ENCODE measurements at places on chromosomes 1 and 21.
A peak's percentile ranks its signal among the peaks of the same experiment; 100 is the strongest.

- no peak for DNase-seq
Measured at GRCh38 chr1:15994081-15994480, 10.0 kb upstream of the SRARP start.

- DNase-seq = no peak
Measured at GRCh38 chr1:89125913-89126580, at the start of gene GBP2. TSS of gene GBP2 (minus strand) at chr1:89126114. CDS start at chr1:89121966, 4,148 bp downstream.

- DNase-seq = no peak
Measured at GRCh38 chr1:44676484-44677200, 2.1 kb downstream of the ARMH1 start.

DNA sequence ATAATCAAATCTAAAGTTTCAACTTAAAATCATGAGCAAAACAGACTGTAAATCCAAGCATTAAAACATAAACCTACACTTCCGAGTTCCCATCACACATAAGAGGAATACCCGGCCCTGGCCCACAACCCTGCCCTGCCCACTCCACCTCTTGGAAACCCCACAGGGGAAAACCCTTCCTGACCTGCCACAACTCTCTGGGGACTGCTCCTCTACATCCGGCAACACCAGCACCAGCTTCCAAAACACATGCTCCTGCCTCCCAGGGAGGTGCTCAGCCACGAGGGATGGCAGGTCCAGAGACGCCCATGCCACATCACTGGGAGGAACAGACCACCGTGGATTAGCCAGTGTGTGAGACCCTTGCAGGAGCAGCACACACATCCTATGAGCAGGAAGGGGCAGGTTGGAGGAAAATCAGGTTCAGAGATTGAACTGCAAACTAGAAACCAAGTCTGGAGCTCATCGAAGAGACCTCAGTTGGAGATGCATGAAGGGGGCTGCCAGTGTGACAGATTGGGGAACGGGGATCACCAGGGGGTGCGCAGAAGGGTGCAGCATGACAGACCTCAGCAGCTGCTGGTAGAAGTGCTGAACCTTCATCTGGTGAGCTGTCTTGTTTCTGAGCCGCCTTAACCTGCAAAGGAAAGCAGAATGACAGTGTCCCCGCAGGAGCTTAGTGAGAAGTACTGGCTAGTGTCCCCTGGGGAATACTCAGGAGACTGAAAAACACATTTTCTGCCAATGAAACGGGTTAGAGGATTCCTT is 25.8 kb upstream of the LSS start:
- no peak for DNase-seq

- no peak for DNase-seq
Measured at GRCh38 chr1:9860887-9861286, 37.1 kb upstream of the CLSTN1 start.

DNA sequence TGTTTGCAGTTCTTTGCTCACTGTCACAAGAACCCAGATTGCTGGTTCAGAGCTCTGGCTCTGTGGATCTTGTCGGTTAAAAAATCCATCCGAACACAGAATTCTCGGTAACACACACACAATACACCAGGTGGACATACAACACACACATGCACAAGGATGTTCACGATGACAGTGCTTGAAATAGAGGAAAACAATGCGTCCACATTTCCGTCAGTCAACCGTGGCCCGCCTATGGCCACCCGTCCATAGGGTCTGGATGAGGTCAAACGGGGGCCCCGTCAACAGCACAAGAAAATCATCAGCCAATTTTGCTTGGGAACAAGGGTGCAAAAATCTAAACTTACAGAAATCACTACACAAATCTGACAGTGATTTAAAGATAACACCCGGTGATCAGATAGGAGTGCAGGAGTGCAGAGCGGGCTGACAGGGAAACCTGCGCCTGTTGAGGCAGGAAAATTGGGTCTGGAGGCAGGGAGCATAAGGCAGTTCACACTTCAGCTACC is 50.4 kb upstream of the SLC19A1 start:
- DNase-seq = no peak

DNA sequence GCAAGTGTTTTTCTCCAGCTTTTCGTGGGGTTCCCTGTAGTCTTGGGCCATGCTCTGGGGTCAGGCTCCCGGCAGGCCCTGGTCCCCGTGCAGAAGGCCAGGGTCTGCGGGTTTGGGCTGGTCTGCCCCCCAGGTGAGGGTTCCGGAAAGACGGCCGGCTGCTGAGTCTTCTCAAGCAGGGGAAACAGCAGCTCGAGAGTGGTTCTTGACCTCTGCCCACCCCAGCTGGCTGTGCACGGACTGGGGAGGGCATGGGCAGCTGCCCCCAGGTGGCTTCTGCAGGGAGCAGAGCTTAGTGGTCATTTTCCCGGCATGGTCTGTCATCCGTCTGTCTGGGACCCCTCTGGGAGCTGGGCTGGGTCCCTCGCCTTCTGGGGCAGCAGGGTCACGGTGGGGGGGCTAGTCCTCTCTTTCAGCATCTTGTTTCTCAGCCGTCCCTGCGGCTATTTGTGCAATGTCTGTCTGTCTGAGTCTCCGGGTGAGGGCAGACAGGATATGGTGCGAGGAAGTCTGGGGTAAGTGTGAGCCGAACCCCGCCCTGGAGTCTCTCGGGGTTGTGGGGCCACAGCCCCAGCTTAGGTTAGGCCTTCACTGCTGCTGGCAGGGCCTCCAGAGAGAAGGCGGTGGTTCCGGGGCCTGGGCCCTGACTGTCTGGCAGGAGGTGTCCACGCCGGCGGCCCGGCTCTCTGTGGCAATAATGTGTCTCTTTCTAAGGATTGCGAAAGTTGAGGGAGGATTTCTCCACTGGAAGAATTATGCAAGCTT is 6.1 kb downstream of the SKI start:
- peak; percentile 66 for DNase-seq

- DNase-seq = no peak
Measured at GRCh38 chr1:199585392-199585791, 442.1 kb upstream of the NR5A2 start.

DNA sequence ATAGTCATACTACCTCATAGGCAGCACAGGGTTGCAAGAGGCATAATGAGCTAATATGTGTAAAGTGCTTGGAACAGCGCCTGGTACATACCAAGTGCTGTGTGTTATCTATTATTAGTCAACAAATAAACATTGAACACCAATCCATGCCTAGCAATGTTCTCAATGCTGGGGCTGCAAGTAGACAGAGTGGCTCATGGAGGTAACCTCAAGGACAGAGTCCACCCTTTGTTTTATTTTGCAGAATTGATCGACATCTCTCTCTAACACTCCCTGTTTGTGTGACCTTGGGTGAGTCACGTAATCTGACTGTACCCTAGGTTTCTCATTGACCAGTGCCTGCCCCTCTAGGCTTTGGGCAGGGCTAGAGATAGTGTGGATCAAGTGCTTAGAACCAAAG is 164.0 kb upstream of the KLHDC7A start:
- DNase-seq = no peak

DNA sequence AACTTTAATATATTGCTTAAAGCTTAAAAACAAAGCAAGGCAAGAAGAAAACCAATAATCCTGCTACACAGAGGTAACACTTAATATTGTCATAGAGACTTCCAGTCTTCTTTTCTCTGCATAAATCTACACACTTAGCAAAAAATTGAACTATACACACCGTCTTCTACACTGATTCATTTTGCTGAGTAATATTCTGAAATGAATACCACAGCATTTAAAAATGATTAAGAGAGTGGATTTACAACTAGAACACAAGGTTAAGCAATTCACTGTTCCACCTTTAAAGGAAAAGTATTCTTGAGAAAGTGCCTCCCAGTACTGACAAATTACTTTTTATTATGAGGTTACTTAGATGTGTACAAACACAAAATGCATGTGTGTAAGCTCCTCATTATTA is 22.2 kb upstream of the ITPKB start:
- no peak for DNase-seq

GRCh38 chr1:118902711-118903191 is 85.4 kb downstream of the TBX15 start:
- DNase-seq = no peak

DNA sequence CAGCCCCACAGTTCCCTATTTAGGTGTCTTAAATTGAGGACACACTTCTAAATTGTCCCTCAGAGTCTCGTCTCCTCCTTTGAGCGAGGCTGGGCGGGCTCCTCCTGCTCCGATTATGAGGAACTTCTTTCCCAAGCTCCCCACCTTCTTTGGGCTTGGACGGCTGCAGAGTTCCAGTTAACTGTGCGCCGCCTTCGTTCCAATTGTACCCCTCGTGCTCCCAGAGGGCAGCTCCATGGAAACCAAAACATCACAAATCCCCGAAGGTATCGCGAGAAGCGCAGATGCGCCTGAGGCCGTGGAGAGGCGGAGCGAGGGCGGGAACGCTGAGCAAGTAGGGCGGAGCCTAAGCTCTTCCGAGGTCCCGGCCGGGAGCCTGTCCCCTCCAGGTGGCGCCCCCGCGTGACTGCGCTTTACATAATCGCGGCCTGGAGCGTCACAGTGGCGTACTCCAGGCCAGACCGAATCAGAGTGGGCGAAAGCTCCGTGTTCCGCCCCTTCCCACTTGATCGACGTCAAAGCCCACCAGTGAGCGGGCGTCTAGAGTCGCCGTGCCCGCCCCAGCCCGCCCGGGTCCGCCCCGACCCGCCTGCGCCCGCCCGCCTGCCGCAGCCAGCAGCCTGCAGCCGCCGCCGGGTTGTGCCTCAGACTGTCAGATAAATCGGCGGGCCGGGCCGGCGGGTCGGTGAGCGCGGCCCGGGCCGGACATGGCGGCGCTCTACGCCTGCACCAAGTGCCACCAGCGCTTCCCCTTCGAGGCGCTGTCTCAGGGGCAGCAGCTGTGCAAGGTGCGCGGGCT is at the start of gene FAM76A:
Gene FAM76A, plus strand, starts transcription at position 588 of the 799 bp plus-strand sequence. Its CDS starts 120 bp downstream, at position 708.
- DNase-seq = peak; percentile 99

GRCh38 chr1:15656464-15656863 is 27.7 kb upstream of the PLEKHM2 start:
- DNase-seq = no peak

- no peak for DNase-seq
Measured at GRCh38 chr21:44416193-44416592, 39.1 kb upstream of the LRRC3 start.

DNA sequence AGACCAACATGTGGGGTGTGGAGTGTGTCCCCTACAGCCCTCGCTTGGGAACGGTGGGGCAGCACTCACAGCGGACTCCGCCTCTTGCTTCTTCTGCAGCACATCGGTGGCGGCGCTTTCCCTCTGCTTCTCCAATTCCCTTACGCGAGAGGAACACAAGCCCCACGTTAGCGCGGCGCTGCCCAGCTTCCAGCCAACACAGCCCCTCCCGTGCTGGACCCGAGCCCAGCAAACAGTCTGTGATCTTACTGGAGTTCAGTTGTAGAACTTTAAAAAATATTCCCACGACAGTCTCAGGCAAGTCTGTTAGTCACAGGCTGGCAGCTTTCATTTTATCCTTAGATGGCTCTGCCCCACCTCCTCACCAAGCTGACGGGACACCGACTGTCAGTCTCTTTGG is 13.6 kb downstream of the THAP3 start:
- no peak for DNase-seq

DNA sequence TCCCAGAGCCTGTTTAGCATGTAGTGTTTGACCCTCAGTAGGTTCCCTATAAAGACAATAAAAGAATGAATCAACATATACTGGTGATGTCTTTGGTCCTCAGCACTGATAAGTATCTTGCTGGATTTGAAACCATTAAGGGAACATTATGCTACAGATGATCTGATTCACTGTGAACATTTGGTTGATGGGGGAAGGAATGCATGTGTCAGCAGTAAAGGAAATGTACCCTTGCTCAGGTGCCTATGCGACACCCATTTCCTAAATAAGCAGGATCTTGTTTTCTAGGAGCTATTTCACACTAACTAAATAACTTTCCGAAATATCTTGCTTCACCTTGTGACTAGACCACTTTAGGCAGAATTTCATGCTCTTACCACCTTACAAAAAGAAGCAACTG is 13.0 kb downstream of the TEX38 start:
- no peak for DNase-seq

DNA sequence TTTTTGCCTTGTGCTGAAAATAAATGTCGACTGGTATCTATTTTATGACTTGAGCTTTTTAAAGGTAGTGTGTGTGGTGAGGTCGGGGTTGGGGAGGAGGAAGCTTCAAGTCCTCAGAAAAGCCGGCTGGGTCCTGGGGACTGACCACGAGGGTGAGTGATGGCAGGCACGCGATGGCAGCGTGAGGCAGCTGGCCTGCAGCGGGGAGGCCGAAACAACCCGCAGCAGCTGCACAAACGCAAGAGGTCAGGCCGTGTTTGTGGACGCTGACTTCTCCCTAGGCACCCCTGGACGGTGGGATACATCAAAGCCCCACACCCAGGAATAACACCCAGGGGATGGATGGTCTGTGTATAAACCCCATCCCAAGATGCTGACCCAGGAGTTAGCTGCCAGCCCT is 51.4 kb downstream of the ZBTB18 start:
- DNase-seq = no peak

GRCh38 chr1:59178339-59179187 is 118.3 kb upstream of the FGGY start:
- DNase-seq = no peak

DNA sequence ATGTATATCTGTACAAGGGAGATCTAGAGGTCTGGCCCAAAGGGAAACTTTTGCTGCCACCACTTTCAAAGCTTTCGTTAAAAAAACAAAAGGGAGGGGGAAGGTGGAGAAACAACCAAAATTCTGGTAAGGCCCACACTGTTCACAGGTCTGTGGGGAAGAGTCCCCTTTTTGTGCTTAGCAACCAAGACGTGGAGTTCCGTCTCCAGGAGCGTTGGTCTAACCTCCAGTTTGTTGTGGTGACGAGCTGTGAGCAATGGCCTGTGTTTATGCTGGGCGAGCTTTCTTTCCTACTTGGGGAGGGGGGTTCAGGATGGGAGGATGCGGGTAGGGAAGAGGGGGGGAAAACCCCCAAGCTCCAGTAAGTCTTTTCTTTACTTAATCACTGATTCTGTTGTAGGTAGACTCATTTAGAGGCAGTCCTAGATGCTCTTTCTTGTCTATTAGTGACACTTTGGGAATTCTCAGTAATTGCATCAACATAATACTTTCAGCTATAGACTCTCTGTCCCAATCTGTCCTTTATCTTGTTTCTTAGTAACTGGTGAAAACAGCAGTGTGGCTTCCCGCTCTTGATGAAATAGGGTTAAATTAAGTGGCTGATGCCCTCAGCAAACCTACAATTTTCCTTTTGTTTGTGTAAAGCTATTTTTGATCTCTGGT is 1.5 kb downstream of the HIPK1 start:
- peak; percentile 46 for DNase-seq

DNA sequence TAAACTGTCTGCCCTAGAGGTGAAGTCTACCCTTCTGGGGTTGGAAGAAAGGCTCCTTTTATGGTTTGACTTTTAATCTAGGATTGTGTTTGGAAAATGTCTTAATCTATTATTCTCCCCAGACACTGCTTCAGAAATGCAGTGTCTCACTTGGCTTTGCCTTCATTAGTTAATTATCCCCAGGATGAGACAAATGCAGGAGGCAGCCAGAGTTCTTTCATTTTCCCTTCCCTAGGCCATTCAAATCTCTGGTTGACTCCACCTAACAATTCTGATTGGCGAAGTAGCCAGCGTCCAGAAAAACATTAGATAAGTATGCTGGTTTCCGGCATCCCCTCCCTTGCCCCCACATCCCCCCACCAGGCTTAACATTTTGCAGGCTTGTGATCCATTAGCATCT is 325.8 kb upstream of the PBX1 start:
- DNase-seq = no peak

GRCh38 chr1:51859333-51859732 is 19.2 kb downstream of the NRDC start:
- no peak for DNase-seq

- no peak for DNase-seq
Measured at GRCh38 chr1:39124282-39124681, 80.2 kb upstream of the MACF1 start.

GRCh38 chr1:62516600-62516999 is 79.8 kb downstream of the USP1 start:
- DNase-seq = no peak
